ENCODE measurements at places on chromosomes 3 and 15.

DNA sequence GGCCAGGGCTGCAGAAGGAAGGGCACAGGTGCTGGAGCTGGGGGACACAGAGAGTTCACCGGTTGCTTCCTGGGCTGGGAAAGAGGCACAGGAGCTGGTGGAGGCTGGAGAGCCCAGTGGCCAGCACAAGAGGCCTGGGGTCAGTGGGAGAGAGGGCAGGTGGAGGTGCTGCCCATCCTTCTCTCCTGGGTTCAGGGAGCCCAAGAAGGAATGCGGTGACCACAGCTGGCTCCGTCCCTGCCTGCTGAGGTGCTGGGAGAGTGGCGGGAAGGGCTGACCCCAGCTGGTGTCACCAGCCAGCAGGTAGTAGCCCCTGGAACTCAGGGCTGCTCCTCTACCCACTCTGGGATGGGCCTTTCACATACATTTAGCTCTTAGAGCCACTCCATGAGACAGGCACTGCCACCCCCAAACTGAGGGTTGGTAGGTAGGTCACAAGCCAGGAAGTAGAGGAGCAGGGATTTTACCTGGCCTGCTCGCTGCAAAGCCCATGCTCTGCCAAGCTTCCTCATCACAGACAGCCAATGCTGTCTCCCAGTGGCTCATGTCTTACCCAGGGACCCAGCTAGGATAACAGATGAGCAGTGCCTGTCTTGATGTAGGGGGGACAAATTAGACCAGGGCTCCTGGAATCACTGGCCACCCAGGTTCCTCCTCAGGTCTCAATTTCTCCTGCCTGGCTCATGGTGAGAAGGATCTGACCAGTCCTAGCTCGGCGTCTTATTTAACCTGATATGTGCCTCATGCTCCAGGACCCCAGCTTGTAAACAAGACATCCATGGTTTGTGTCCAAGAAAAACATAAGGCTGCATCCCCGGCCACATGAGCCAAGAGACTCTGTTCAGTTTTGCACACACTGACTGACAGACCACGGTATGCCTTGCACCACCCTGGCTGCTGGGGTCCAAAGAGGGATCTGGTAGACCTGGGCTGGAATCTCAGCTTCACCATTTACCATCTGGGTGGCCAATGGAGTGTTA lies 119.2 kb downstream of the CORO2B start:
- no peak for DNase-seq

- no peak for DNase-seq
These were observed 27.5 kb downstream of the BHLHE40 start for GRCh38 chr3:5006755-5007202.

GRCh38 chr3:189853906-189854305 lies 222.7 kb downstream of the TP63 start:
- DNase-seq = no peak

DNA sequence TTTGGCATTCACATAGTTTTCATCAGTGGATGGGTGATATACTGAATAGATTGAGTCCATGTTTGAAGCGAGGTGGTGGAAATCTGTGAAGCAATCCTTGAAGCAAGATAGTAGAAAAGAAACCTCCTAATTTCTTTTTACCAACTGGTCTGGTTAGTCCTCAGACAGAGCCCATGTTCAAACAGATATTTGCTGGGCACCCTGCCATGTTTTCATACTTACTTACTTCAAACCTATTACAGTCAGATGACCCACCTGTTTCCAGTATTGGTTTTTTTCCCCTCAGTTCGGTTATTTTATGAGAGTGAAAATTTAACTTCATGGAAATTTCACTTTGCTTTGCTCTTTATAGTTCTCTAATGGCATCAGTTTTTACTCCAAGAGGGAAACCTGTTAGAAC lies 23.7 kb downstream of the EXOSC7 start:
- DNase-seq = no peak

GRCh38 chr3:58237238-58237940 lies at the start of gene ABHD6:
Gene ABHD6, plus strand, starts transcription at chr3:58237792. Its CDS starts 18,795 bp downstream, at chr3:58256587.
- DNase-seq = peak; percentile 63

DNA sequence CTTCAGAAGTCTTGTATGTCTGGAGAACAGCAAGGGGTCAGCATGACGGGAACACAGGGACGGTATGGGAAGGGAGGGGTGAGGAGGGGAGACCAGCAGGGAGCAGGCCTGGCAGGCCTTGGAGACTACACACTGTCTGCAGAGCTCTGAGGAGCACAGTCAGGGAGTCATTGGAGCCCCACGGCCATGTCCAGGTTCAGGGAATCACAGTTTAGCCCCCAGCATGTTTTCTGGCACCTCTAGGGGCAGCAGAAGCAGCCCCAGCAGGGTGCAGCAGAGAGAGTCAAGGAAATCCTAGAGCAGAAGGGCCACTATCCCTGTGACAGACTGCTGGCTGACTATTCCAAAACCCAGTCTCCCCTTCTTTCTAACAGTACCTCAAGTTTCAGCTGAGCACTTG lies 3.2 kb downstream of the LAMP3 start:
- no peak for DNase-seq

DNA sequence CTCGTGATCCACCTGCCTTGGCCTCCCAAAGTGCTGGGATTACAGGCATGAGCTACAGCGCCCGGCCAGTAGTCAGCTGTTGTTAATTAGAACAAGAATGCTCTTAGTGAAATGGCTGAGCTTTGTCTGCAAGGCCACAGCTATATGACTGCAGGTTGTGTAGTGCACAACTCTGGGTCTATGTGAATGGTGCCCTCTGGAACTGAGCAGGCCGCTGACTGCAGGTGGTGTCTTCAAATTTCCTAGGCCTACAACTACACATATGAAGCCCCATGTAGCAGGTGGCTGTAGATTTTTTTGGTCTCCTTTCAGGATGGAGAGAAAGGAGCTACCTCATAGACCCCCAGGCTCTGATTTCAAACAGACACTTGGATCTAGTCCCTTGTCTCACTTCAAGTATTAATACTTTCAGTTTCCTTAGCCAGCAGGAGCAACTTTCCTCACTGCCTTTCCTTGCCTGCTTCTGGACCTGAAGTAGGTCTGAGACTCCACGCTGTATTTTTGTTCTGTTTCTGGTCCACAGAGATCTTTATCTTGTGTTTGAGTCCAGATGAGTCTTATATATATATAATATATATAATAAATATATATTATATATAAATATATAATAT lies 86.9 kb downstream of the C3orf80 start:
- DNase-seq = no peak

DNA sequence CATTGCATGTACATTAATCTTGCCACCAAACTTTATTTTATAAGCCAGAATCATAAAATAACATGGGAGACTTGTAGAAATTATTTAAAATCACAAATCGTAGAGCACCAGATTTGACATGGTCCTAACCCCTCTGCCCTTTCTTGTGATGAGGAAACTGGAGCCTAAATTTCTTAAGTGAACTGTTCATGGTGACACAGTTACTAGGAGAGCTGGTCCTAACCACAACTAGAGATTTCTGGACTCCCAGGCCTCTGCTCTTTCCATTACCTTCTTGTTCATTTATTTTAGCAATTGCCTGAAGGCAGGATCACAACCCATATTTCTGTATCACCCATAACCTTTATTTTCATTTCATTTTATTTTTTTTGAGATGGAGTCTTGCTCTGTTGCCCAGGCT lies 352.5 kb downstream of the LPP start:
- no peak for DNase-seq

DNA sequence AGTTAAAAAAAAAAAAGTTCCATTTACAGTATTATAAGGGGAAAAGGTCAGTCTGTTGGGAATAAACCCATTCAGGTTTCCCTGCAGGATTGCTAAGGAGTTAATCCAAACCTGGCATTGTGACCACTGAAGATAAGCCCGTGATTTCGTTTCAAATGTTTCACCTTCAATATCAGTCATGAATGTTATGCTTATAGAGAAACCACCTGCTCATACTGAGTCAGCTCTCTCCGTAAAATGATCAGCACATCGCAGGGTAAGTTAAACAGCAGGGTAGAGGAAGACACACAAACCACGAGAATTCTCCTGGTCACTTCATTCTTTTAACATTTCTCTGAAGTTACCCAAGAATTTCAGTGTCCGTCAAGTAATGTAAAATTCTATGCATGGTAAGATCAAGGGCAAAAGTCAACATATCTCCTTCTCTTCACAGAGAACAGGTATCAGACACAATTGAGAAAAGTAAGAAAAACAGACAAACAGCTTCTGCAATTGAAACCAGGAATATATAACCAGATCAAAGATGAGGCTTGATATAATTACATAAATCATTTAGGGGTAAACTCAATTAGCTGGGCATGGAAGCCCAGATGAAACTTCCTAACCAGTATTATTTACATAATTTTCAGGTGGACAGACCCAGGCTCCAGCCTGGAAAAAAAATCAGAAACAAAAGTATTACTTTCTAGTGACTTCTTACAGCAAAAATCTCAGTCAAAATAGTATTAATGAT lies 67.6 kb upstream of the ARHGEF3 start:
- no peak for DNase-seq

DNA sequence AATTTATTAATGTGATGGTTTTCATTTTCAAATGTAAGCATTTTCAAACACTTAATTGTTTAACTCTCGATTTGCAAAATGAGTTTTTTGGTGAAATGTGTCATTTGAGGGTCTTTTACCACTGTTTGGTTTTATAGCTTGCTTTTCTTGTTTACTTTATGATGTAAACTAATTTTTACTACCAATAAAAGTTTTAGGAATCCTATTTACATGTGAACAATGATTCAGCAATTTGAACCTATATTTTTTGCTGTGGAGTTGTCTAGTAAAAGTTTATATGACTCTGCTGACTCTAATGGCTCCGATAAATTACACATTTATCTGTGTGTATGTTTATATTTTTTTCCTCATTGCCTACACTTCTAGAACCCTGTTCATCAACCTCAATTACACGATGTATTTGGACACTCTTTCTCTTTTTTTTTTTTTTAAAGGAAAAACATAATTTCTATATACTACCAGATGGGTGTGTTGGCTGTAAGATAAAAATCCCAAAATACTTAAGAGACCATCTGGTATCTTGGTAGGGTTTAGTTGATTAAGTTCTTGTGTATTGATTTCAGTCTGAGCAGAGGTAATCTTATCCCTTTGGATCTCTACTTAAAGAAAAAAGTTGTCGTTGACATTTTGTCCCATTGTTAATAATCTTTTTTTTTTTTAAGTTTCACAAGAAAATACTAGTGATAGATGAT lies 89.5 kb downstream of the PTPRG start:
- DNase-seq = no peak

GRCh38 chr15:88623061-88623460 lies 1.9 kb downstream of the AEN start:
- DNase-seq = no peak

GRCh38 chr15:48989170-48989569 lies 25.5 kb upstream of the SHC4 start:
- DNase-seq = no peak

- DNase-seq = no peak
These were observed 14.5 kb upstream of the ANPEP start for GRCh38 chr15:89829161-89829560.

GRCh38 chr3:52259035-52259434 lies 13.5 kb downstream of the PPM1M start:
- no peak for DNase-seq

DNA sequence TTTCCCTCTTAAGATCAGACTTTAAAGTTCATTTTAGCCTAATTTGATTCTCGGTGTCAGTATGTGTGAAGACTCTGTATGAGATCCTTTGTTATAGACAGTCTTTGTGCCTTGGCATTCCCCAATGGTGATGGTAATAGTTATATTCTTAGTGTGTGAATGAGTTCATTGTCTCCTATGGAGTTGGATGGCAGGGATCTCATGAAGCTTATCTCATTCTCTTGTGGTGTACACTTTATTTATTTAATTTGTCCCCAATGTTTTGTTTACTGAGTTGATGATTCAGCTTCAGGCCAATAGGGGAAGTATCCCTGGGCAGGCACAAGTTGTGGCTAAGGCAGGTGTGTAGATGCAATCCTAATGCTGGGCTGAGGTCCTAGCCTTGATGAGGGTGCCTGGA lies 222.0 kb upstream of the DPPA4 start:
- no peak for DNase-seq

- DNase-seq = no peak
These were observed 867 bp upstream of the DCAF1 start for GRCh38 chr3:51500632-51501131.

DNA sequence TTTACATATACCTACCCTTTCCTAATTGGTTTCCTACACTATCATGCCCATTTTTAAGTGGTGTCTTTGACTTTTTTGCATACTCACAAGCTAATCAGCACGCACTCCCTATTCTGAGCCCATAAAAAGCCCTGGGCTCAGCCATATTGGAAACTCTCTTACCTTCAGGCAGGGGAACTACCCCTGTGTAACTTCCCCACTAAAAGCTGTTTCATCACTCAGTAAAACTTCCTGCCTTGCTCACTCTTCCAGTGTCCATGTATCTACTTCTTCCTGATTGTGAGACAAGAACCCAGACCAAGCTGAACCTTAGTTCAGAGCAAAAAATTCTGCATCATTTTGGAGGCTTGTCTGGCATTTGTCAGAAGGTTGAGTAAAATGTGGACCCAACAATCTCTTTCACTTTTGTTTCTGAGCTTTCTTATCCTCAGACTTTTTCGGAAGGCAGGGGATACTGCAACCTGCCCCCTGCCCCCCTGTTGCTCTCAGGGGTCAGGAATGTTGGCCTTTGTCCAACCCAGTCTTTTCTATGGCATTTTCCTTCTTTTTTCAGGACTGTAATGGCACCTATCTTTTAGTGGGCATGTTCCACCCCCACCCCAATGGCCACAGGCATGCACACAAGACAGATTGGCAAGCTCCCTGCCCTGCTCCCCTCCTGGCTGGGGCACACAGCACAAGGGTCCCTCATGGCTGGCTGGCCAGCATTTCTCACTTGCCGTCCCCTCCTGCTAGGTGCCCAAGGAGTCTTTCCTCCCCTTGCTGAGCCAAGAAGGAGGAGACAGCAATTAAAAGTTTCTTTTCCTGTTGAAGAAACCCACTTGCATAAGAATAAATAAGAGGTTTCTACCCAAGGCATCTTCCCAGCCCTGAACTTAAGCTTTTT lies 26.3 kb upstream of the TMEM45A start:
- DNase-seq = no peak

DNA sequence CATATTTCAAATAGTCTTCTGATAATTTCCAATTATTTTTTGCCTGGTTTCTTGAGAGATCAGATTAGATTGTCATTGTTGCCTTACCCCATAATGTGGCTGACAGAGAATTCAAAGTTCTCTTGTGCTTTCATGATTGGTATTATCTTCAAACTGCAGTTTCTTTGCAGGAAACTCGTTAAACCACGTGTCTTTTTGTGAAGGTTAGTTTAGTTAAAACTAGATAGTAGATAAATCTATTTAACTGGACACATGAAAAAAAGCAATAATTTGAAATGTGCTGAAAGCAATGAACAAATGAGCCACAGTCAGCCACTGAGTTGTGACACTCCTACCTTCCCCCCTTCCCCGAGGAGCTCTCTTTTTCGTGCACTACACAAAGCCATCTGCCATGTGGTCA lies 327.5 kb upstream of the UMPS start:
- no peak for DNase-seq

GRCh38 chr3:197029511-197030167 lies at the start of gene MELTF:
Gene MELTF, minus strand, starts transcription at chr3:197029817. Its CDS starts 115 bp downstream, at chr3:197029702.
- DNase-seq = peak; percentile 48

GRCh38 chr3:140863580-140864009 lies 78.0 kb upstream of the SLC25A36 start:
- peak; percentile 4 for DNase-seq

Data from NCI-H1930 (cell line).